Pulmonary artery endothelial cell (primary cell): ENCODE measurements at places on chromosomes 5 and 9. TPM values are rescaled to one million over a fixed set of nuclear protein-coding genes. Genes with fewer than 3 reads are reported as not detected.

ASTN2 gene
- total RNA-seq: 2.1 and 2.5 TPM in 2 replicates

PJA2 gene
- 61.7 and 74.8 TPM in 2 replicates for total RNA-seq

FAF2 gene
- total RNA-seq: 37.9 and 47.1 TPM in 2 replicates

NXNL2 gene
- not detected in 2 replicates for total RNA-seq

DNA sequence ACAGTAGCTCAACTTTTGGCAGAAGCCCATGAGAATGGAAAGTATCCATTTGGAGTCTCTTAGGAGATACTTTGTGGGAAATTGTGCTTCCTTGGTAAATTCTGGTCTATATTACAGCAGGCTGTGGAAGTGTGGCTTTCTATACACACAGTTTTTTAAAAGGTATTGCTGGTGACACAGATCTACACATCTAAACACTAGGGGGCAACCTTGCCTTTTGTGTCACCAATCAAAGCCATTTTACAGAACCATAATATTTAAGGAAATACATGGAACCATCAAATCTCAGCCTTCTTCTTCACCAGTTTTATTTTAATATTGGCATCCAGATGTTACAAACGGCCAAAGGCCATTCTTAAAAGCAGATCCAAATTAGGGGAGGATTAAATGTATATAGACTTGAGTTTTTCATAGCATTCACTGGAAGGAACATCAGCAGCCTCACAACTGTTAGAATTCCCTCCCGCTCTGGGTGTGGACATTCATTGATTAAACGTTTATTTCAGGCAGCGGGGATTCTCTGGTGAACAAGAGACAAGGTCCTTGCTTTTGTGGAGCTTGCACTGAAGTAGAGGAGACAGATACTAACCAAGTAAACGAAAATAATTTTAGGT is 132.4 kb upstream of the EPB41L4A start:
- peak; percentile 40 for DNase-seq

DNA sequence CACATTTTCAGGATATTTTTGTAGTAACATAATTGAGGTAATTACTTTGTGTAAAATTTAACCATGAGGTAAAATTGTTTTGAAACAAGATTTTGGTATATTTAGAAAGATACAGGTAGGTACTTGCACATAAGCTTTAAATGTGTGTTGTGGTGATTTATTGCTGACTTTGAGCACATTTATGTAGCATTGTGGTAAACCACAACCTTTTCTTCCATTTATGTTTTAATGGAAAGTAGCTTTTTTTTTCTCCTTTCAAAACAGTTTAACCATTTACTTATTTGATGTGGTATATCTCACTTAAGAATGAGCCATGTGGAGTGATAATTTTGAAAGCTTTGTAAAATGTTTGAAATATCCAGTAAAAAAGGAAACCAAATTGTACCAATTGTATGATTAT is 35.6 kb downstream of the FCHO2 start:
- DNase-seq: no peak

- DNase-seq: no peak
These were observed 11.3 kb downstream of the MYOZ3 start for GRCh38 chr5:150672237-150672883.

- no peak for DNase-seq
These were observed at the start of gene PCDHB4 for GRCh38 chr5:141121563-141121962. Gene PCDHB4 (plus strand): TSS chr5:141121818. CDS start chr5:141121999, 181 bp downstream.

DNA sequence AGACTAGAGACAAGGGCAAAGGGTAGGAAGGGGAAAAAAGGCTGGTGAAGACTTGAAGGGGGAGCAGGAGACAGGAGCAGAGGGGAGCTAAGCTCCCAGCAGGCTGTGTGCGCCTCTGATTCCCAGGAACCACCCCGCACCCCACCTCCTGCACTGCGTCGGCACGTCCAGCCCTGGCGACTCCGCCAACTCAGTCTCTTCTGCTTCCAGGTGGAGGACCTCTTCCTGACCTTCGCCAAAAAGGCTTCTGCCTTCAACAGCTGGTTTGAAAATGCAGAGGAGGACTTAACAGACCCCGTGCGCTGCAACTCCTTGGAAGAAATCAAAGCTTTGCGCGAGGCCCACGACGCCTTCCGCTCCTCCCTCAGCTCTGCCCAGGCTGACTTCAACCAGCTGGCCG is 30.5 kb downstream of the DYNC2I2 start:
- no peak for DNase-seq

DNA sequence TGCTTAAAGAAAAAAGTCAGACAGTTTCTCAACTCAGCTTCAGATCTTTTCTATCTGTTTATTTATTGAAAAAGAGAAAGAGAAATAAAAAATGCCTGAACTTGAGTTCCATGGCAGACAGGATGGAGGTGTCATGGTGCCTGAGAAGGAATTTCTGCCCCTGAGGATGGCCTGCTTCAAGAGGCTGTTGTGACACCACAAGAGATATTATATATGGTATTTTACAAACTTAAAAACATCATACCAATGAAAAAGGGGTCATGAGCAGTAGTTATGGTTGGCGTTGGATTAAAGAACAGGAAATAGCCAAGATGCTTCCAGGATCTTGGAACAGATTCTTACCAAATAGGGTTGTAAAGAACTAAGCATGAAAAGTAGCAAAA is 344.6 kb downstream of the GLIS3 start:
- no peak for DNase-seq

DNA sequence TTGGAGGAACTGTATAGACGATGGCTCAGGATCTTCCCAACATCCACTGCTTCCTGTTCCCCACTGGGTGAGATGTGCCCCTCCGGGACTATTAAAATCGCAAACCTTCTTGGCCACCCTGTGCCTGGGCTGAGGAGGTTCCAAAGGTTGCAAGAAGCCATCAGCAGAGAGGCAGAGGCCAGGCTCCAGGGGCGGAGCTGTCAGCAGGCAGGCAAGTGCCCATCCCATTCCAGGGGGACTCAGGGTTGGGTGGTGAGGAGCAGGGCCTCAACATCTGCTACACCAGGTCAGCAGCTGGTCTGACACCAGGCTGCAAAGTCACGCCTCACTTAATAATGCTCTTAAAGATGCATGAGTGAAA is 2.2 kb downstream of the BTNL3 start:
- no peak for DNase-seq

GRCh38 chr5:148125641-148126040 is 42.7 kb upstream of the SPINK14 start:
- no peak for DNase-seq

- no peak for DNase-seq
These were observed 8.6 kb upstream of the MUSK start for GRCh38 chr9:110659891-110660541.

- no peak for DNase-seq
These were observed 53.5 kb upstream of the MCCC2 start for GRCh38 chr5:71533615-71534014.

GRCh38 chr9:72618811-72619210 is 97.4 kb downstream of the TMC1 start:
- no peak for DNase-seq

- no peak for DNase-seq
These were observed 661.5 kb downstream of the TLE4 start for GRCh38 chr9:80233102-80233843.

GRCh38 chr5:89377767-89378455 is 494.9 kb upstream of the MEF2C start:
- DNase-seq: no peak

DNA sequence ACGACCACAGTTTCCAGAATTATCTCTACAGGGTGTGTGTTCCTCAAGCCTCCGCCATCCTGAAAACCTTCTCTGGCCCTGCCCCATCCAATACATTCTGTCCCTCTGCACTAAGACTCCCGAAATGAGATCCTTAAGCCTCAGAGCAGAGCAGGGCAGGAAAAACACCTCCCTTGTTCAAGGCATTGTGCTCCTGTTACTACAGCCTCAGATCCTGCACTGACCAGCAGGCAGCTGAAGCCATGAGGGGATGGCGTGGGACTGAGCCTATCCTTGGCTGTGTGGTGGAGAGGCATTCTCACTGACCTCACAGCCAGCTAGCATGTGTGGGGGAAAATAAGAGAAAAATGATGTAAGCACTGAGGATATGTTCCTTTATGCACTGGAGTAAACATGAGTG is 106.7 kb upstream of the PHYKPL start:
- DNase-seq: no peak

- no peak for DNase-seq
These were observed 517.3 kb upstream of the RORB start for GRCh38 chr9:73979894-73980264.
